ENCODE measurements at places on chromosomes 16 and 17.
A peak's percentile ranks its signal among the peaks of the same experiment; 100 is the strongest.

- no peak for DNase-seq
These were observed 36.2 kb upstream of the CLEC3A start for GRCh38 chr16:77986011-77986740.

GRCh38 chr17:2125013-2125535, 70.2 kb downstream of the HIC1 start:
- peak; percentile 87 for DNase-seq

DNA sequence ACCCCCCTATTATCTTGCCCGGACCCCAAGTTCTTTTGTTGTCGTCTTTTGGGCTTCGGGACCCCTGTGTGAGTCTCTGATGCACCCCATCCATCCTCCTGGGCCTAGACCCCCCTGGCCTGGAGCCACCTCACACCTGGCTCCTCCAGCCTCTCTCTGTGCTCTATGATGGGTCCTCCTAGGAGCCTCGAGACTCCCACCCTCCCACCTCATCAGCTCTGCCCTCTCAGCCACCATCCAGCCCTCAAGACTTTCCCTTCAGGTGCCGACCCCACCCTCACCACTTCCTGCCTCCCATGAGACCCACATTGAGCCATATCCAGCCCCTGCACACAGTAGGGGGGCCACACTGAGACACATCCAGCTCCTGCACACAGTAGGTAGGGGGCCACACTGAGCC, 8.7 kb upstream of the ATP2A3 start:
- no peak for DNase-seq

DNA sequence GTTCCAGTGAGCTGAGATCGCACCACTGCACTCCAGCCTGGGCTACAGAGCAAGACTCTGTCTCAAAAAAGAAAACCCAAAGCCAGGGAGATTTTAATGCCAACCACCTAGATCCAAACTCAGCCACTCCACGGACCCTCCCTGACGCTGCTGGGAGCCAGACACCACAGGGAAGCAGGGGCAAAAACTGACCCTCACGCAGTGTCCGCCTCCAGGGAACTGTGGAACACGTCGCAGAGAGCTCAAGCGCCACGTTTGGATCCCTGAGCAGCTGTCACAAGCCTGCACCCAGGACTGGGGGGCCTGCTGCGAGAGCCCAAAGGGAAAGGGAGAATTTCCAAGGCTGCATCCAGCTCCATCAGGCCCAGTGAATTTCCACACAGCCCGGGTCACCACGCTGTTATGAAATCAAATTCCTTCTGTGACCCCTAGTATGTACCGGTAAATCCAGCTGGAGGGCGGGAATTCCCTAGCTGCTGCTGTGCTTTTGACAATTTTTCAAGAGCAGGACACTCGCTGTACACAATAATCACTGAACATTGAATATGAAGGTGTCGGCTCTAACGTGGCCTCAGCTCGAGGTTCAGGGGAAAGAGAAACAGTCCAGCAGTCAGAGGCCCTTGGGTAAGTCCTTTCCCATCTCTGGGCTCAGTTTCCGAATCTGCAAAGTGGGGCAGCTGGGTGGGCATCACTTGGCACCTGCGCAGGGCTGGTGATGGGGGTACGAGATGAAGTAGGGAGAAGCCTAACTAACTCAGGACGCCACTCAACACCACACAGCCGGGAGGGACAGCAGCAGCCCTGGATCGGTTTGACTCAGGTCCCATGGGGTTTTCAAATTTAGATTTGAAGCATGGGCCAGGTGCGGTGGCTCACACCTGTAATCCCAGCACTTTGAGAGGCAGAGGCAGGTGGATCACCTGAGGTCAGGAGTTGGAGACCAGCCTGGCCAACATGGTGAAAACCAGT, 8.6 kb downstream of the CARHSP1 start:
- DNase-seq, result peak; percentile 40

GRCh38 chr17:1882836-1883235, 53.0 kb downstream of the RPA1 start:
- peak; percentile 51 for DNase-seq

DNA sequence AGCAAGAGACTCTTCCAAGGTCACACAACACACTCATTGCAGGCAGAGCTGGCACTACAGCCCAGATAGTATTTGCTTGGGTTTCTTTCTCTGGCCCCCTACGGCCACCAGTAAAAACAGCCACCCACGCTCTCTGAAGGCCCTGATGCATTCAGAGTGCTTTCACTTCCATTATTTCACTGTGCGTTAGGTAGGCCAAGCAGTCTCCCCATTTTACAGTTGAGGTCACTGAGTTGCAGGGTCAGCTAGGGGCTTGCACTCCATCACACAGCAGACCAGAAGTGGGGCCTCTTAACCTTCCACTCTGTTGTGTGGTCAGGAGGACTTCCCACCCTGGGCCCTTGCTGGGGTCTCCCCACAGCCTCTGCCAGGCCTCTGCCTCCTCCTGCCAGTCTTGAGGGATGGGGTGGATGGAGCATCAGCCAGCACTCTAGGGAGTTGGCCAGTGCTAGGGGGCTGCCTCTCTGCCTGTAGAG, 2.5 kb downstream of the TBX21 start:
- no peak for DNase-seq

- no peak for DNase-seq
These were observed 10.0 kb upstream of the MYCBPAP start for GRCh38 chr17:50498021-50498874.

DNA sequence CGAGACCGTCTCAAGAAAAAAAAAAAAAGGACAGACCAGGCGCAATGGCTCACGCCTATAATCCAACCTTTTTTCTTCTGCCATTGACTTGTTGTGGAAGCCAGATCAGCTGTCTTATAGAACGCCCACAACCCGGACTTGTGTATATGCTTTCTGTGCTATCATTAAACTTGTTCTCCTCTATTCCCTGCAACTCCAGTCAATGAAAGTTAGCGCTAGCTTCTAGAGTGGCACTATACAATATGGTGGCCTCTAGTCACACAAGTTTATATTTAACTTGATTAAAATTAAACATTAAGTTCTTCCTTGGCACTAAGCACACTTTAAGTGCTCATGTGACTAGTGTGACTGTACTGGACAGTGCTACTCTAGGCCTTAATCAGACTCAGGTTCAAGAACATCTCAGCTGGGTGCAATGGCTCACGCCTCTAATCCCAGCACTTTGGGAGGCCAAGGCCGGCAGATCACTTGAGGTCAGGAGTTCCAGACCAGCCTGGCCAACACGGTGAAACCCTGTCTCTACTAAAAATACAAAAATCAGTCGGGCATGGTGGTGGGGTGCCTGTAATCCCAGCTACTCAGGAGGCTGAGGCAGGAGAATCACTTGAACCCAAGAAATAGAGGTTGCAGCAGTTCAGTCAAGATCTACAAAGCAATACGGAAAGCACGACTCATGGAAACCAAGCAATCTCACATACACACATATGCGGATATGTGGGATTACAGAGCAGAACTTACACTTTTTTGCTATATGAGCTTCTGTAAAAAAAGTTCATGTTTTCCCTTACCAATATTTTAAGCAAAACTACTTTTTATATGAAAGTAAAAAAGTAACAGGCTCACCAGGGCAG, 18.8 kb upstream of the GLG1 start:
- DNase-seq, result no peak

DNA sequence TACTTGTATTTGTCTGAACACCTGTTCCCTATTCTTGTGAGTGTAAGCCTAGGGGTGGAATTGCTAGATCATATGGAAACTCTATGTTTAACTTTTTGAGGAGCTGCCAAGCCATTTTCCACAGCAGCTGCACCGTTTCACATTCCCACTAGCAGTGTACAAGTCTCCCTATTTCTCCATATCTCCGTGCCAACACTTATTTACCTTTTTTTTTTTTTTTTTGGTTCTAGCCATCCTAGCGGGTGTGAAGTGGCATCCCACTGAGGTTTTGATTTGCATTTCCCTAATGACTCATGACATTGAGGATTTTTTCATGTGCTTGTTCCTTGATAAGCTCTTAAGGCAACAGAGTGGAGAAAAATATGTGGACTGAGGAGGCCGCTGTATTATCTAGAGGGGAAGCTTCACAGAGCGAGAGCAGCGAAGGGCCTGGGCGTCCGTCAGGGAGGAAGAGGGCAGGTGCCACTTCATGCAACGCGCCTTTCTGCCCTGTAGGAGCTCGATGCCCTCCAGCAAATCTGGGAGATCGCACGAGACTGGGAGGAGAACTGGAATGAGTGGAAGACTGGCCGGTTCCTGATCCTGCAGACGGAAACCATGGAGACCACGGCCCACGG, 50.0 kb downstream of the DNAH2 start:
- no peak for DNase-seq

- DNase-seq, result no peak
These were observed 26.5 kb upstream of the LASP1NB start for GRCh38 chr17:38898812-38899348.

DNA sequence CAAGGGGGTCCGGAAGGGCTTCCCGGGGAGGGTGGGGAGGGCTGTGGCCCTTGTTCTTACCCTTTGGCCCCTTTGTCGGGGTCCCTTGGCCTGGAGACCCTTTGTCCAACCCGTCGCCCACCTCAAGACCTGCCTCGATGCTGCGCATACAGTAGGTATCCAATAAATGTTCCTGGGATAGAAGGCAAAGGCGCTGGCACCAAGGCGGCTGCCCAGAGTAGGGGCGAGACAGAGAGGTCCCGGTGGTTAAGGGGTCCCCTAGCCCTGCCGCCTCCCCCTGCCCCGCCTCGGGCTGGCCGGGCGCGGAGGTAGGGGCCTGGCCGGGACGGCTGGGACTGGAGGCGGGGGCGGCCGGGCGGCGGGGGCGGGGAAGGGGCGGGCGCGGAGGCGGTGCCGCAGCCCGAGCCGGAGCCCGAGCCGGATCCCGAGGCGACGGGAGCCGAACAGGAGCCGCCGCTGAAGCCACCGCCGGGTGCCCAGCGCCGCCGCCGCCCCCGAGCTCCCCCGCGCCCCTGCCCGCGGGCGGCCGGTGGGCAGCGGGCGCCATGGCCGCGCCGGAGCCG, at the start of gene NHERF2:
Gene NHERF2, plus strand, starts transcription at position 442 of the 563 bp plus-strand sequence. Its CDS starts 104 bp downstream, at position 546.
- no peak for DNase-seq

DNA sequence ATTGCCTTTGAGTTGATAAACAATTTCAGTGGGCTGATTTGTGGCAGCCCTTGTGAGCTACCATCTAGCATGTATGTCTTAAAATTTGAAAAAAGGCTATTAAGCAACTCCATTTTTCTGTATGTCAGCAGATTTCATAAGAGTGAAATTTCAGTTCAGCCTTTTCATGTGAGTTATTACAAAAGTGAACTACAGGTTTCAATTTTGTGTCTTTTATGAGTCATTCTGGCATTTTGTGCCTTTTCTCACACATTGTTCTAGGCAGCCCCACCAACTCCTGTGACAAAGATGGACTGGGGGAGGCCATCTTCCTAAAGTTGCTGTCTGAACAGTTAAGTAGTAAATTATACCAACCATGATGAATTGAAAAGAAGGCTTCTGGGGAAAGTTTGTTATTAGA, 52.1 kb downstream of the USP10 start:
- DNase-seq, result no peak

- no peak for DNase-seq
These were observed 9.6 kb upstream of the MYH11 start for GRCh38 chr16:15866451-15866850.

DNA sequence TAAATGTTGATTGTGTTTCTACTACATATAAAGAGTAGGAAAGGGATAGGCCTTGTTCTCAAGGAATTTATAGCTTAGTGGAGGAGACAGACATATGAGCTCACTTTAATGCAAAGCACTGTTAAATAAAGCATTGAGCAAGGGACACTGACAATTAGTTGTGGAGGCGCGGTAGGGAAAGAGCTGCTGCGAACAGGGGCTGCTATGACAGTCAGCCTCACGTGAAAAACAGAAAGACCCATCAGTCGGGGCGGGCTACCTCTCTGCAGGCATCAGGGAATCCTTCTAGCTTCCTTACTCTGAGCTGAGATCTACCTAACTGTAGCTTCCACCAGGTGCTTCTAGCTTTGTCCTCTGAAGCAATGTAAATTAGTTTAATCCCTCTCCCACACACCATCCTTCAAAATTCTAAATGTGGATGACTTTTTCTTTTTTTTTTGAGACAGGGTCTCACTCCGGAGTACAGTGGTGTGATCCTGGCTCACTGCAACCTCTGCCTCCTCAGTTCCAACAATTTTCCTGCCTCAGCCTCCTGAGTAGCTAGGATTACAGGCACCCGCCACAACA, 129.9 kb upstream of the ZFHX3 start:
- no peak for DNase-seq

DNA sequence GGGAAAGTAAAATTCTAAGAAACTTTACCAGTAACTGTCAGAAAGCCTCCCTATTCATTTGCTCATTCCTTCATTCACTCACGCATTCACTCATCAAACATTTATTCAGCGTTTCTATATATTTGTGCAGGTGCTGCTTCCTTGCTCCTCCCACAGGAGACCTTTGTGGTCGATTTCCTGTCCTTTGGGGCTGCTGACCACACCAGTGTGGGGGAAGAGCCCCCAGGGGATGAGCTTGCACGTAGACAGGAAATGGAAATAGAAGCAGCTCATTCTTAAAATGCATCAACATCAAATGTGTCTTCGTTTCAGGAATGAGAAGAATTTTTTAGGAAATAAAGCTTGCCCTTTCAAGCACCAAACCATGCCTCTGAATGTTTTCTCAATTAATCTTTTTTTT, 9.6 kb downstream of the PIK3R6 start:
- DNase-seq, result peak; percentile 75

DNA sequence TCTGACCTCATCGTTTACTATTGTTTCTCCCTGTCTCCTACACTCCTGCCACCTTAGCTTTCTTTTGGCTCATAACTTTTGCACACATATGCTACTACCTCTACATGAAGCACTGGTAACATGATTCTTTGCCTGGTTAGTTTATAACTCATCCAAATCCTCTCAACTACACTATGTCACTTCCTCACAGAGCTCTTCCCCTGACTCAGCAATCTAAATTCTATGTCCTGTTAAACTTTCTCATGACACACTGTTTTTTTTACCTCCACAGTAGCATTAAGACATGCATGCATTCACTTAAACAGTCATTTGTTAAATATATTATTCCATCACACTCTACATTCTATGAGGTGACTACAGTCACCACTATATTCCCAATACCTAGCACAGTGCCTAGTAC, 19.7 kb downstream of the APPBP2 start:
- DNase-seq, result peak; percentile 68

GRCh38 chr17:13441873-13442272, 159.9 kb downstream of the HS3ST3A1 start:
- no peak for DNase-seq

GRCh38 chr17:410543-411401, 58.2 kb upstream of the RPH3AL start:
- no peak for DNase-seq

GRCh38 chr16:11447272-11447671, 102.0 kb downstream of the RMI2 start:
- no peak for DNase-seq

DNA sequence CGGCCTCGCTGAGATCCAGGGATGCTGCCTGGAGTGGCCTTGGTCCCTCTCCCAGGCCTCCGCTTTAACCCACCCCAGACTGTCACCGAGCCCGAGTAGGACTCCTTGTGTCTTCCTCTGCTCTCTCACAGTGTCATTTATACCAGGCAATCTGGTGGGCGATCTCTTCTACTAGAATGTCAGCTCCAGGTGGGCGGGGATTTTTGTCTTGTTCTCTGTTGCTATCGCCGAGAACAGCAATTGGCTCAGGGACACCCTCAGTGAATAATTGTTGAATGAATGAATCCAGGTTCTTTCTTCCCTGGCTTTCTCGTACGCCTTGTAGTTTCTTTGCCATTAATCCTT, 591 bp downstream of the DHX38 start:
- no peak for DNase-seq

- DNase-seq, result no peak
These were observed 128.0 kb upstream of the C17orf78 start for GRCh38 chr17:37247825-37248224.
